ENCODE measurements at places on chromosomes 12 and 14. TPM values are rescaled to one million over a fixed set of nuclear protein-coding genes. Genes with fewer than 3 reads are reported as not detected.

DNA sequence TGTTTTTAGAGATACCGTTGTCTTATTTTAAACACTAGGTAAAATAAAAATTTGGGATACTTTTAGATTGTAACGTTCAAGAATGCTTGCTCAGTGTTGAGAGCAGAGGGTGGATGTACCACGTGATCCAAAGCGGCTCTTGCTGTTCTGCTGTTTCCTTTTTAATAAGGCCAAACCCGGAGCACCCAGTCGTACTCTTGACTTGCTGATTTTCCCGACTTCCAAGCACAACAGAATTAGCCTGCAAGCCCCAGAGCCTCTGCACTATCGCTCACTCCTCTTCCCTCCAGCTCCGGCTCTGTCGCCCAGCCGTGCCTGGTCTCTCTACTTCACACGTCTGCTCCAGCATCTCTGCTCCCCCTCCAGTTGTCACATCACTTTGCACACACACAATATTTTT lies 77.3 kb downstream of the EMP1 start:
- no peak for DNase-seq

GRCh38 chr12:75995691-75996090 lies 35.9 kb downstream of the PHLDA1 start:
- no peak for DNase-seq

DNA sequence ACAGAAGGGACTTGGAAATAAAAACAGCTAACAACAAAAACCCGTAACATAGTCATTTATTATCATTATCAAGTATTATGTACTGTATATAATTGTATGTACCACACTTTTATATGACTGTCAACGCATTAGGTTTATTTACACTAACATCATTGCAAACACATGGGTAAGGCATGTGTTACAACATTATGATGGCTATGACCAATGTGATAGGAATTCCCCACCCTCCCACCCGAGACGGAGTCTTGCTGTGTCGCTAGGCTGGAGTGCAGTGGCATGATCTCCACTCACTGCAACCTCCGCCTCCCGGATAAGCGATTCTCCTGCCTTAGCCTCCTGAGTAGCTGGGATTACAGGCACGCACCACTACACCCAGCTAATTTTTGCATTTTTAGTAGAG lies 82.6 kb downstream of the ERC1 start:
- DNase-seq: no peak

DNA sequence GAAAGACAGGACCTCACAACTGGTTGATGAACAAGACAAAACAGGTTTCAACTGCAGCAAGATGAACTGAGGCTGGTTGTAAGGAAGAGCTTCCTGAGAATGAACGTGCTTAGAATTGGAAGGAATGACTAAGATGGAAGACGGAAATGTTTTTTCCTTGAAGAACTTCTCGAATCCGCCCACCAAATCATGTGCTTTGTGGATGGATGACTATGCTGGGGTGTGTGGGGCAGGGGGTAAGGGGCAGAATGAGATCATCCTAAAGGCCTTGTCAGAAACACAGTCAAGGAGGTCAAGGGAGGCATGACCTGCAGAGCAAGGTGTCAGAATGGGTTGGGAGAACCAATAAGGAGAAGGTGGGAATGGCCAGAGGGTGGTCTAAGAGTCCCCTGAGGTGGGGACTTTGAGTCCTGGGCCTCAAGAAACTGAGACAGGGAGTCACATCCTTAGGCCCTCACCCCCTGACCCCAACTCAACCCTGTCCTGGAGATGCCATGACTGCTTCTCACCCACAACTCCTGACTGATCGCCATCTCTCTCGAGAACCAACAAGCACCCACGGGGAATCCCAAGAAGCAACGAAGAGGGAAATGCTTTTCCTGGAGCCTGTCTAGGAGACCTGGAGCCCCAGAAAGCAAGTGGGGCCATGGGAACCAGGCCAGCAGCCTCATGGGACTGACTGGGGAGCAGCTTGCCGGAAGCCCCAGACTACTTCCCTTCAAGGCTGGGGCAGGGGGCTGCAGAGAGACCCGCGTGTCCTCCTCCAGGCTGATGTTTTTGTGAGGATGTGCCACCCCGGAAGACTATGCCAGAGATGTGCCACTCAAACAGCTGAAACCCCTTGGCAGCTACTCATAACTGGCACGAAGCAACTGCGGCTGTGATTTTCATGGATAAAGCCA lies 84.0 kb downstream of the ACTN1 start:
- no peak for DNase-seq

DNA sequence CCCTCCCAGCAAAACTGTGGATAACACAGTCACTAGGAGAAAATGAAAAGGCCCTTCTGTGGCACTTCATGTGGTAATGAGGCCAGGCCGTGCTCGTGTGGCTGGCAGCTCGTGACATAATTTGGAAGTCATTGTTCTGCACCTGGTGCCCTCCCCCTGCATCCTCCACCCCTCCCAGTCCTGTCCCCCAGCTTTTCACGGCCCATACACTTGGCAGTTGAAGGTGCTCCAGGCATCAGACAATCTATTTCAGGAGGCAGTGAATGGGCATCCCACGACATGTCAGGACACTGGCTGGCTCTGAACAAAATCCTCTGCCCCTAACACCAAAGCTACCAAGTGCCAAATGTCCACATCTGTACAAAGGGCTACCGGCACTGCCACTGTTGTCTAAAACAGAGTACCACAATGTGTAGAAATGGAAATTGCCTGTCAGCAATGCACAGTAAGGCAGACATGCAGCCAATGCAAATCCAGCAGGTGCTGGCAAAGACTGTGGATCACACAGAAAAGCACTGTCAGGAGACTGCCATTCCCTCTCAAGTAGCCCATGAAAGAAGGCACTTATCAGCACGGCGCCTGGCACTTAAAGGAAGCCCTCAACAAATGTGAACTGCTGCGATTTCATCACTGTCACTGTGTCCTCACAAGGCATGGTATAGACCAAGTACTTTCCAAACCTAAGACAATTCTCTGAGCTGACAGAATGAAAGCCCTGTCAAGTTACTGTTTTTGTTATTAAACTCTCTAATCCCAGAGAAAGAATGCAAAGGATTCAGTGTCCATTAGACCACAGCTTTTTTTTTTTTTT lies 39.1 kb downstream of the CORO1C start:
- DNase-seq: peak; percentile 81

DNA sequence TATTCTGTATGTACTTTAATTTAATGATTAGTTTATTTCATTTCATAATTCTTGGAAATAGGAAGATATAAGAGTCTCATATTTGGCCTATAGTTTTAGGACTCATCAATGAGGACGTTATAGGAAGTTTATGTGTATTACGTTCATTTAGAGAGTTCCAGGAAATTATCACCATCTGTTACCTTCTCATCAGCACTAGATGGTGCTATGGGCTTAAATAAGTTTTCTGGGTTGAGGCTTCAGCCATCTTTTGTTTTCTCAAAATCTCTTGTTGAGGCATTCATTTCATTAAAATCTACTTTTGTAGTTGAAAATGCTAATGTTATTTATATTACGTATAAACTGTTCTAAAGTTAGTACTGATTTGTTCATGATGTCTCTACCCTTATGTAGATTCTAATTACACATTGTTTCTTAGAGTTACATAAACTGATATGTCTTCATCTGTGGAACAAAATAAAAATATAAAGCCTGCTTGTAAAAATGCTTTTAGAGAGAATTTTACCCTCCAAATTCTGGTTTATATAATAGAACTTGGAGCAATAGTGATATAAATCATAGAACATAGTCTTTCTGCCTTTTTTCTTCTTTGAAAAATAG lies 89.2 kb downstream of the CFAP54 start:
- peak; percentile 57 for DNase-seq

CRACR2A gene
- total RNA-seq: not detected

NUAK1 gene
- 20.4 TPM for total RNA-seq

RNASE3 gene
- total RNA-seq: not detected

DNA sequence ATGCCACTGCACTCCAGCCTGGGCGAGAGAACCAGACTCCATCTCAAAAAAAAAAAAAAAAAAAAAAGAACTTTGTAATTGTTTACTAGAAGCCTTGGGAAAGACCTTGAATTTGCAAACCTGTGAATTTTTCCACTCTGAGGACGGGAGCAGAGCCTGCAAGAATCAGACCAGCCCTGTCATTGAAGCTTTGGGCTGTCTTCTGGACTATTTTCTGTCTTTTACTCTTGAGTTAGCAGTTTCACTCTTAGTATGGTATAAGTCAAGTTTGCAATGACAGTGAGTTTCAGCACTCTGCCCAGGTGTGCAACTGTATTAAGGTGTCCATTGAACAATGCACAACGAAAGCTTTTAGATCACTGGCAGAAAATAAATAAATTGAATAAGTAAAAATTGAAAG lies 81.4 kb upstream of the KRAS start:
- no peak for DNase-seq

GRCh38 chr14:73726025-73726961 lies 12.1 kb upstream of the PNMA1 start:
- DNase-seq: no peak

GPR84 gene
- not detected for total RNA-seq

C1QL4 gene
- 9.7 TPM for total RNA-seq

GRCh38 chr14:59882957-59883356 lies 12.4 kb upstream of the RTN1 start:
- no peak for DNase-seq

DNA sequence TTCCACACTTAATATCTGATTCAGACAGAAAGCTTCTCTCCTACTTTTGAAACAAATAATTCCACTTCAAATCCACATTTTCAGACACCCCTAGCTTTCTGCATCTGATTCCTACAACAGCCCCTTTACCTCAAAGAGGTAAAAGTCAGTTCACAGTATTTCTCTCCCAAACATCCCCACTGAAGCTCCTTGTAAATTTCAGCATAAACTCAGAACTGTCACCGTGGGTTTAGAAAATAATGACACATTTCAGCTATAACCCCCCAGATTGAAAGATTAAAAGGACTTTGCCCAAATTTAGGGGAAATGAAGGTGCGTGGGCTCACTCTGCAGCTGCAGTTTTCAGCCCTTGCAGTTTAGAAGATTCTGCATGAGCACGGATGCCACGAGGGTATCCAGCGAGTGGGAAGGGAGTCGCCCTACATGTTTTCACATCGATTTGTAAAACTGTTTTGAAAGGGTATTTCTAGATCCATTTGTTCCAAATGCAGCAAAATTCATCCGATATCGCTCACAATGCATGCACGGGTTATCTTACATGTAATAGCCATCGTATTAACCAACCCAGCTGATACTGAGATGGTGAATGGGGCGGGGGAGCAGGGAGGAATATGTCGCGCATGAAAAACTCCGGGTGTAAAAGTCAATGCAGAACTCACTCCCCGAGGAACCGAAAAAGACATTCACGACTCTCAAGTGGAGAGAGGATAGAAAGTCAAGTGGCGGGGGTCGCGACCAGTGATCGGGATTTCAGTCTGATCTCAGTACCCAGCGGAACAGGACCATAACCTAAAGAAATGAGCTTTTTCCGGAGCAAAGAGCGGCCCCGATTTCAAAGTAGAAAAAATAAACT lies 5.0 kb upstream of the CCND2 start:
- peak; percentile 31 for DNase-seq
